CD8-positive, alpha-beta T cell (primary cell): ENCODE measurements at places on chromosomes 1 and 21.

DNA sequence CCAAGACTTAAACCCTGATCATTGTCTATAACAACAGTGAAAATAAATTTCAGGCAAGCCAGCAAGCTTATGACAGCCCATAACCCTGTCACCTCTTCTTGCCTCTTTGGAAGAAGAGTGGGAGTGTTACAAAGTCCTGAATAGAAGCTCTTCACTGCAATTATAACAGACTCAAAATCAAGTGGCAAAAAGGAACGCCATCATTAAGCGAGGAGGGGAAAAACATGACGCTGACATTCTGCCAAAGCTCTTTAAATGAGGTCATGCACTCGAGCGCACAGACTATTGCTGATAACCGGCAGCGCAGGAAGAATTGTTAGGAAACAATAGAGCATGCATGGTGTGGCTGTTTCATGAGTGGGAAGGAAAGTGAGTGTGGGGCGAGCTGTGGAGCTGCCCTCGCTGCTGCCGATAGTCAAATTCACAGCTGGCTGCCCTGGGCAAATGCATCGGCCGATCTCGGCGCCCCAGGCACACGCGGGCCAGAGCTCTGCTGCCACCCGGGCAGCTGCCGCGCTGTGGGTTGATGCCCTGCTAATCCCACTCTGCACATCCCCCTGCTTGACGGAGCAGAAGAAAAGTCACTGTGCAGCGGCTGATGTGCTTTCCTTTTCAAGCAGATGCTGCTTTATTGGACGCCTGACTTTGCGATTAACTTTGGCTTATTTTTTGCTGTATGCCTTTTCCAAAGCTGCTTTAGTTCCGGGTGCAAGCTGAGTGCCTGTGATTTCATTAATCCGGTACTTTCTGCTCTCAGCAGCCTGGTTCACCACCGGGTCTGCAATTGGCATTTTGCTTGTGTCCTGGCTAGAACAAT, 102.4 kb upstream of the ST6GALNAC5 start:
- no peak for DNase-seq

- DNase-seq = no peak
Observed at GRCh38 chr1:172279939-172280636, 140.4 kb upstream of the C1orf105 start.

DNA sequence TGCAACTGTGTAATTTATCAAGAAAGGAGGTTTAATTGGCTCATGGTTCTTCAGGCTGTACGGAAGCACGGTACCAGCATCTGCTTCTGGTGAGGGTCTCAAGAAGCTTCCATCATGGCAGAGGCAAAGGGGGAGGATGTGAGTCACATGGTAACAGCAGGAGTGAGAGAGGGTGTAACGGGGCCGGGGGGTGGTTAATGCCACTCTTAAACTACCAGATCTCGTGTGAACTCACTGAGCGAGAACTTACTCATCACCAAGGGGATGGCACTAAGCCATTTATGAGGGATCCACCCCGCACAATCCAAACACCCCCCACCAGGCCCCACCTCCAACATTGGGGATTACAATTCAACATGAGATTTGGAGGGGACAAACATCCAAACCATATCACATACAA, 21.0 kb upstream of the IFFO2 start:
- no peak for DNase-seq

- DNase-seq = no peak
Observed at GRCh38 chr1:197391303-197392226, 123.5 kb downstream of the CRB1 start.

DNA sequence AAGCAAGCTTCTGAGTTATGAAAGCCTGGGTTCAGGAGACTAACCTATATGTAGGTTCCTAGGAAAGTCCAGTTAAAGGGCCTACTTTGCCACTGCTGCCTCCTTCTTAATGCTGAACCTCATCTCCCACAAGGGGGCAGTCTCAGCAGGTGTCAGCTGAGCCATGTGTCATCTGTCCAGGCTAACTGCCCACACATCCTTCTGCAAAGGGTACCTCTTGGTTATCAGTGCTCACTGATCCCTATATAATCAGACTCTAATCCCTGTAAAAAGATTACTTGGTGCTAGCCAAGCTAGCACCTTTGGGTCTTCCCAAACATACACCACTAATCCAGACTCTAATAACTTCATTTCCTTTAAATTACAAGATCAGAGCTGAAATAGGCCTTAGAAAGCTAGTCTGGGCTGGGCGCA, 9.0 kb downstream of the PRDX1 start:
- peak; percentile 70 for DNase-seq

DNA sequence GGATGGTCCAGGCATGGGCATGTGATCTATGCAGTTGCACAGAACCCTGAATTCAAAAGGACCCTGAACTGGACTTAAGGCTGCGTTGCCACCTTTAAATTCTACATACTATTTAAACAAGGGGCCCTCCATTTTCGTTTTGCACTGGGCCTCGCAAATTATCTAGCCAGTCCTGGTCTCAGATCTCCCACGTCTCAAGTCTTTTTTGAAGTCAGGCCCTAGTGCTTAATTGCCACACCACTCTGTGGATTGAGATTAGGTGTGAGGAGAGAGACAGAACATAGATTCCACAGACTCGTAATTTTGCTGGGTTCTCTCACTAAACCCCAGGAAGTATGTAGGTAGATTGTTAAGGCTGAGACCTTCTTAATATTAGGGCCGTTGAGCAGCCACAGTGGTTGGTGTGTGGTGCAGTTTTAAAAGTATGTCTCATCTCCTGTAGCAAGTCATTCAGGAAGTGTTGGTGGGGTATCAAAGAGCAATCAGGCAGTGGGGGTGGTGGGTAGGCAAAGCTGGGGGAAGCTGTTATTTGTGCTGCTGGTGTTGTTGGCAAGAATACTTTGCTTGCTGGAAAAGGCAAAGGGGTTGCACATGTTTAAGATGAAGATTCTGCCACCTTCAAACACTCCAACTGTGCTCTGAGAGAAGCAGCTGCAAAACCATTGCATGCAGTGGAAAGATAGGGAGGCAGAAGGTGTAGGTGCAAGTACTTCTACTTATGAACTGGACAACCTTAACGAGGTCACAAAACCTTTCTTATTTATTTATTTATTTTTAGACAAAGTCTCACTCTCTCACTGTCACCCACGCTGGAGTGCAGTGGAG, 11.2 kb downstream of the CD84 start:
- peak; percentile 61 for DNase-seq
